Nucleus accumbens (tissue), 56 donors: ENCODE measurements at places on chromosomes 7 and 10.

GRCh38 chr7:124649397-124650014 is 116.1 kb downstream of the GPR37 start:
- DNase-seq: no peak

GRCh38 chr10:102781921-102782557 is 38.3 kb downstream of the WBP1L start:
- no peak for DNase-seq

GRCh38 chr10:73471226-73471625 is 24.6 kb downstream of the PPP3CB start:
- DNase-seq: no peak

DNA sequence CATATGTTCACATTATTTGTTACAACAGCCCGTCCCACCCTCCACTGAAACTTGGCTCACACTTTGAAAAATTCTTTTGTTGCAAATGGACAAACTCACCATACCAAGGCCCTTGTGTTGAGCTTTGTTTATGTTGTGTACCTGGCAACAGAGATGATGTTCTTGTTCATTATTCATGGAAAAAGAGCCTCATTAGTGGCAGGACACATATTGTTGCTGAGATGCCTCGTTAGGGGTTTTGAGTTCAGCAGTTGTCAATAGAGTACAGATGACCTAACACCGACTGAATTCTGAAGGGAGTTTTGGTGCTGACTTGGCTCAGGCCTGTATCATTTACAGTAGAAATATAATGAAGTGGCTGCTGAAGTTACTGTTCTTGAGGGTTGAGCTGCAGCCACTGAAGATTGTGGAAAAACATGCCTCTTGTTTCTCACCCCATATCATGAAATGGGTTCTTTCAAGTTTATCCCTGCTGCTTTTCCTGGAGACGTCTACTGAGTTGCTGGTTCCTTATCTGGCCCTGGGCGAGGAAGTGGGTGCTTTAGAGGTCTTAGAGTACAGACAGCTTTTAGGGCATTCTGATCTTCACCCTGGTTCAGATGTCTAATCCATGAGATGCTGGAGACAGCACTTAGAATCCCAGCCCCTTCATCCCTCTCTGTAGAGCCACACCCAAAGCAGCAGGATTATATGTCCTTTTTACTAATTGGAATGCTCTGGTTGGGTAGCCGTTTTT is 149.7 kb downstream of the WNT2 start:
- no peak for DNase-seq

GRCh38 chr10:85558533-85558932 is 808.1 kb downstream of the GRID1 start:
- DNase-seq: no peak

DNA sequence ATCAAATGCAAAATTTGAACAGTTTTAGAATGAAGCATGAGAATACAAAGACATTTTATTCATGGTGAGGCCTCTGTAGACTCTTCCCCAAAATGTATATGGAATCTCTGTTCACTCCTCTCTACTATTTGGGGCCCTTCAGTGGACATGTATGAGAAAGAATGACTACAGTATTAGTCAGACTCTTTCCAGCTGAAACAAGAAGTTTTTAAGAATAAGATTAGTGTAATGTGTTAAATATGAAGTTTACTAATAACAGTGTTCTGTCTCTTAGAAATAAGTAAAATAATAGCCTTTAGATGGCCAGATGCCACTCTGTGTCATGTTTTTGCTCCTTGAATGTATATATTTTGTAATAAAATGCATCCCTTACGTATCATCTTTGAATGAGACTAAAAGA is 585.6 kb downstream of the SUGCT start:
- DNase-seq: no peak

DNA sequence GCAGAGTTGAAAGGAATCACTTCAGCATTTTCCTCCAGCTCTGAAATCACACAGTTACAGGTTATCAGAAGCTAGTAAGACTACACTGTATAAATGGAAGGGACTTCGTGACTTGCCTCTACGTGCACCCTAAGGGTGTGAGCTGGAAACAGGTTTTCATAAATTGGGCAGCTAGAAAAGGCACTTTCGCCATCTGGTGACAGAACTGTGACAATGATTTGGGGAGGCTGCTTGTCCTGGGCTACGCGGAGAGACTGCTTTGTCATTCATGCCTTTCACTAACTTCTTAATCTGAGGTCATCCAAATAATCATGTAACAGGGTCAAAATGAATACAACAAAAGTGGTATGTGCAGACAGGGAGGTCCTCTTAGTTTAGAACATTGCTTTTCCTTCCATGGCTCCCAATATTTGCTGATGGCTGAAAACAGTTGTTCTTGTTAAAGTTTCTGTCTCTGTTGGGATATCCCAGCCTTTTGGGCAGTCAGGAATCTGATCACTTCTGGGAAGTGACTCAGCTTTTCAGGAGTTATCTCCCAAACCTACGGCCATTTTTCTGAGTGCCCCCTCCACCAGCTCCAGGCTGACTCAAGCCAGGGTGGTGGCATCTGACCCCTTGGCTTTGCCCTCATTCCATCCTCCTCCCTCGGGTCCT is 17.8 kb downstream of the VWC2 start:
- DNase-seq: no peak

GRCh38 chr7:25861601-25862260 is 290.3 kb upstream of the NFE2L3 start:
- no peak for DNase-seq

DNA sequence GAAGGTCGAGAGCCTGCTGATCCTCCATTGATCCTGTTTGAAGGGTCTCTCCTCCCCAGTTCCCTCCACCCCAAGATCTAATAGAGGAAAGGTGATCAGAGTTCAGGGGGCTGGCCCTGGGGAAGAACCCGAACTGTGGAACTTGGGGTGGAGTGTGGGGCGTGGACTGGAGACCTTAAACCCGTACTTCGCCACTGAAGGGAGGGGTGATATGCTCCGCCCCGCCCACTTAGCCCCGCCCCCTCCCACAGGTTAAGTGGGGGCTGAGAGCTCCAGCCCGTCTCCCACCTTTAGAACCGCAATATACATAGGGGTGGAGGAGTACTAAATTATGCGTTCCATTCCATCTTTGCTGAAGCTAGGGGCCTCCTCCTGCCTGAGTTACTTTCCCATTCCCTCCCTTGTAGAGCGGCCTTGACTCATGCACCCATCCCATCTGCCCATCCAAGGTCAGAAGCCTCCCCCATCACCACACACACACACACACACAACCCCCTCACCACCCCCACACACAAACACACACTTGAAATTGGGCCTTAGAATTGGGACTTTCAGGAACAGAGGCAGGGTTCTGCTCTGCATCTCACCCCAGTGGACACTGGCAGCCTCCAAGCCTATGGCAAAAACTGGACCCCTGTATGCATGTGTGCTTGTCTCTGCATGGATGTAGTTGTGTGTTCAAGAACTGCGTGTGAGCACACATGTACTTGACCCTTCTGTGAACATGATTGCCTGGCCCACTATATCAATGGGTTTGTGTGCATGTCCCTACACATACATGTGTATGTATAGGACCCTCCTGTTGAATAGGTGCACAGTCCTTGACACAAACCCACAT is 991 bp downstream of the SEMA4G start:
- no peak for DNase-seq
